ENCODE measurements at places on chromosomes 6 and 20.

- DNase-seq: no peak
Measured at GRCh38 chr6:87945966-87946365, 101.7 kb upstream of the SPACA1 start.

- DNase-seq: no peak
Measured at GRCh38 chr6:110566346-110567125, 90.1 kb upstream of the SLC22A16 start.

GRCh38 chr20:41406353-41406752, 39.7 kb upstream of the EMILIN3 start:
- no peak for DNase-seq

DNA sequence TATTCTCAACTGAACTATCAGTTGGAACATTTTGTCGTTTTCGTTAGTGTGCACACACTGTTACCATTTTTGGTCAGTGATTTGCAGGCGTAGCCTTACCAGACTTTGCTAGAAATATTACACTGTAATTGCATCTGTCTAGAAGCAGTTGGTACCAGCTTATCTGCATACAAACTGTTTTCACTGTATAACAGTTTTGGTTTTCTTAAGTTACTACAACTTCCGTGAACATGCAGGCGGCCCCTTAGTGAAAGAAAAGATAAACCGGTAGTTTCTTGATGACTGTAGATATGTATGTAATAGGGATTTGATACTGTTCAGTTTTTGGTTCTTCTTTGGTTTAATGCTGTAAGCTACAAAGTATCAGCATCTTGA, 1.3 kb downstream of the DSTN start:
- DNase-seq: no peak

- no peak for DNase-seq
Measured at GRCh38 chr6:139290787-139291311, 949 bp downstream of the TXLNB start.

DNA sequence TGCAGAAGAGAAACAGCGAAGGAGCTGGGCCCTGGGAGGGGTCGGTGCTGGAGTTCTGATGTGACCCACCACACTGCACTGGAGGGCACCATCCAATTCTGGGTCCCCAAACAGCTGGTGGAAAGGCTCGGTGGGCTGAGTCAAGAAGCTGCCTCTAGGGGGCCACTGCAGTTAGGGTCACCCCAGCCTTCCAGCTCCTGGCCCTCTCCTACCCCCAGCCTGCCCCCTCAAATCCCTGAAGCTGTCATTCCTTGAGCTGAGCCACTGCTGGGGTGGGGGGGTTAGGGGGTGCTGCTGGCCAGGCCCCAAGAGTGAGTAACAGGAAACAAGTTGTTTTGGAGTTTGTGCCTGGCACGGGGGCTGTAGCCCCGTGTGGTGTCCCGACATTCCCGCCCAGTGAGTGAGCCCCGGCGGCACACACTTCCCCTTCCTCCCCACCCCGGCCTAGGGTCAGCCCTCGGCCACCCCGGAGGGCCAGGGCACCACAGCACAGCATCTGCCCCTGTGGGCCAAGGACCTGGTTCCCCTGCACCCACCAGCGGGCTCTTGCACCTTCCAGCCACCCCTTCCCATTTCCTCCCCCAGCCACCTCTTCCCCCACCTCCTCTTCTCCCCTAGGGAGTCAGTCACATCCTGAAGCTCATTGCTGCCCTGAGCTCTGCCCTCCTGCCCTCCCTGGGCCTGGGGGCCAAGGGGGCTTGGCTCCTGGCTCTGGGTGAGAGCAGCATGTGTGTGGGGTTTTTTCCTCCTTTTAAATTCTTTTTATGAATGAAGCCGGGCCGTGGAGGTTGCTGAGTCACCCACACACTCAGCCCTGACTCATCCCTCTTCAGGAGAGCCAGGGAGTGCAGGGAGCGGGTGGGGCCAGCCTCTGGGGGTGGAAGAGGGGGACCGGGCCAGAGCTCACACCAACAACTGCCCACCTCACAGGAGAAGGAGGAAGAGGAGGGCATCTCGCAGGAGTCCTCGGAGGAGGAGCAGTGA, 4.6 kb downstream of the SMIM29 start:
- peak; percentile 62 for DNase-seq

DNA sequence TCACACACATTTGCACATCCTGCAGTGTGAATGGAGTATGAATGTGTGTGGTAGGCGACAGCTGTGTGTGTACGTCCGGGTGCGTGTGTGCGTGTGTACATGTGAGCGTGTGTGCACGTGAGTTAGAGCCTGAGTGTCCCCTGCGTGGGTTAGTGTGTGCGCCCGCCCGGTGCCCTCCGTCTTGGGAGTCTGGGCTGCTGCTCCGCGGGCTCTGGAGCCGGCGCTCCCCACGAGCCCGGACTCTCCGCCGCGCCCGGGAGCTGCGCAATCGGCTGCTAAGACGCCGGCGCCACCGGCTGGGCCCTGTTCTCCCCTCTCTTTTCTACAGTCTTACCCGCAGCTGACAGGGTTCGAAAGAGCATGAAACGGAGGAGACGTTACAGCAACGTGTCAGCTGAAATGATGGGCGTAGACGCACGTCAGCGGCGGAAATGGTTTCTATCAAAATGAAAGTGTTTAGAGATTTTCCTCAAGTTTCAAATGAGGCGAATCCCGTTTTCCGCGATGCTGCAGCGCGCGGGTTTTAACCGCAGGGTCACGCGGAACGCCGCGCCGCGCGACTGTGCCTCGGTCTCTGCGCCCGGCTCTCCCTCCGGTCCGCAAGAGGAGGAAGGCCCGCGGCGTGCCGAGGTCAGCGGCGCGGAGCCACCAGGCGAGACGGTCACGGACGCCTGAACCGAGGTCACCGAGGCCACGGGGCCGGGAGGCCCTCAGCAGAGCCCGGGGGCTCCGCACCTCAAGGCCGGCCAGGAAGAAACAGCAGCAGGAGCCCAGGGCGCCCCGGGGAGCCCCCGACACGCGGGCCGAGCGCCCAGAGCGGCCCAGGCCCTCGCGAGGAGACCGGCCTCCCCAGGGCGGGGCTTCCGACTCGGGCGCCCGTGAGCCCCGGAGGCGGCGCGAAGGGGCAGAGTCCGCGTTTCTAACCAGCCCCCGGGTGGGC, 95.3 kb upstream of the BHLHE23 start:
- DNase-seq: peak; percentile 63

DNA sequence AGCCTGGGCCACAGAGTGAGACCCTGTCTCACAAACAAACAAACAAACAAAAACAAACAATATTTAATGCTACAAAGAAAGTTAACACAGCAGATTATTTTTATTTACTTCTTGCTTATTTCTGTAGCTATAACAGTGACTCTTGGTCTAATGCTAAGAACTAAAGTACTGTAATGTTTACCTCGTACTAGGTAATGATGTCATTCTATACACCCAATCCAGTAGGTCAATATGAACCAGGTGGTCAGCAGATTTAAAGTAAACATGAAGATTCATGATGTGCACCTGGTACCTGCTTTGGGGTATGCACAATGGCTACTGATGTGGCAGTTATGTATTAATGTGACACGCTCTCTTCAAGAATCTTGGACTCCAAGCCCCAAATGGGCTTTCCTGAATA, 36.6 kb upstream of the CARMIL1 start:
- DNase-seq: no peak

GRCh38 chr20:3350422-3350821, 57.0 kb downstream of the DNAAF9 start:
- no peak for DNase-seq

- DNase-seq: no peak
Measured at GRCh38 chr6:1820714-1821113, 211.0 kb downstream of the FOXC1 start.

GRCh38 chr20:46377518-46377917, 28.9 kb downstream of the ELMO2 start:
- DNase-seq: no peak

DNA sequence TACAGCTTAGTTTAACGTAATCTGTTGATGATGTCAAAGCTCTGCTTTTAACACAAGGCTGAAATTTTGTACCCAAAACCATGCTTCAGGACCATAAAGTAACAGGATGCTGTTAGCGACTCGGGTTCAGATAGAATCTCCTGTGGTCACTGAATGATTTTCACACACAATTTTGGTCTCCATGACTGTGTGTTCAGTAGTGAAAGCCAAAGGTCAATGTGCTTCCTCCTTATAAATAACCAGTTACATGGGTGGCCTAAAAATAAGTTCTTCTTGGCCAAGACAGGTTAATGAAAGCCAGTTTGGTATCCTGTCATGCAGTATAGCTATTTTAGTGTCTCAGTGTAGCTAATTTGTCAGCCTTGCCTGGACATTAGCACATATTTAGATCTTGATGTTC, 19.1 kb upstream of the LOC128125822 start:
- DNase-seq: no peak

DNA sequence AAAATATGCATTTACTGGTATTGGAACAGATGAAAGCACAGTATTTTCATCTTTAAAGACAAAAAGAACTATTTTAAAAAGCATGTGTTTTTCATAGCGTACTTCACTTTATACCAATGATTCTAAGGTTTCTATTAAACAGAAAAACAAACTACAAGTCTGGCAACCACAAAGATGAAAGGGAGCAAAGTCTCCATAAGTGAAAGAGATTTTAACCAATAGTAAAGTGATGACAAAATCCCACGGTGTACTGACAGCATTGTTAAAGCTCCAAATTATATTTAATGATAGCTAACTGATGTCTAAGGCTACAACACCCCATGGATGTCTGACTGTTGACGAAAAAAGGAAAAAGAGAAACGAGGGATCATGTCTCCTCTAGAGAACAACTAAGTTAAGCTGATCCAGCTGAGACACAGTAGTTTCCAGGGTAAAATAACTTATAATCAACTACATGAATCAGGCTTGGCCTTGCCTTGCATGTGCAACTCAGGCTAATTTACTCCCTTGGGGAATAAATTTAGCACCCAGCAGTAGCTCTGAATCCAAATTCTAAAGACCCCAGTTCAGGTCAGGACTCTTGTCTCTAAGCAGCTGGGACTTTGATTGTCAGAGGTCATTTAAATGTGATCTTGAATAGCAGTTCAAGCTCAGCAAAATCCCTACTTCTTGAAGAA, 56.0 kb upstream of the TAB2 start:
- no peak for DNase-seq

GRCh38 chr6:145891565-145891964, 72.6 kb downstream of the SHPRH start:
- DNase-seq: no peak

DNA sequence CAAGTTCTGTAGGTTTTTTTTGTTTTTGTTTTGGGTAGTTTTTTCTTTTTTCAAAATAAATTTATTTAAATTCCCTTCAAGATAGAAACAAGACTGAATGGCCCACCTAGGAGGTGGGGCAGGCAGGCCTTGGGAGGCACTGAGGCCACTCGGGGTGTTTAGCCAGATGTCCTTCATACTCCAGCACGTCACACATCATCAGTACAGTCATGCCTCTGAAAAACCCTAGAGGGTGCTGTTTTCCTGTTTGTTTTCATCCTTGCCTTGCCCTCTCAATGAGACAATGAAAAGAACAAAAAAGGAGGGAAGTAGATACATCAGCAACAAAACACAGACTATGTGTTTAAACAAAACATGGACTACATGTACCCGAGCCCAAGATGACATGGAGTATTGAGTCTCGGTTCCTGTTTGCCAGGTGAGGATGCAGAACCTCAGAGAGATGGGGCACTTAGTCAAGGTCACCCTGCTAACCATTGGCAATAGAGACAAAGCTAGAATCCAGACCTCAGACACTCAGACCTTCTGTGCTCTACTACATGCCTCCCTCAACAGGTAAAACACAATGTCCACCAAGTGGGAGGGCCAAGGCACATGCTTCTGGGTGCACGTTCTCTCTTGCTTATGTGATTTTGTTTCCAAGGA, 26.8 kb upstream of the CLIC5 start:
- DNase-seq: no peak

DNA sequence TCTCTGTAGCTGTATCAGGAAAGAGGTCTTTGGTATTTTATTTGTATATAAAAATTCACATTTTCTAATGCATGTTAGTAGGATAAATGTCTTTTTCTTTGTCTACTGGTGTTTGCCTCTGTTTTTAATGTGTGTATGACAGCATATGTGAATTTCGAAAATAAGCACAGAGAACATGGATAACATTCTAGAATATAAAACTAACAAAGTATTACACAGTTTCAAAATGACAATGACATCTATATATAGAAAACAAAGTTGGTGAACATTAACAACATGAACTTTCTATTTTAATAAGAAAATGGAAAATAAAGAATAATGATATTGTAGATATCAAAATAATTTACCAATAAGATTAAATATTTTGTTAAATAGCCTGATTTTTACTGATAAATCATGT, 608.0 kb downstream of the COL12A1 start:
- no peak for DNase-seq

- DNase-seq: no peak
Measured at GRCh38 chr20:24989162-24989561, 3.4 kb downstream of the APMAP start.

- no peak for DNase-seq
Measured at GRCh38 chr6:55293116-55293515, 34.2 kb upstream of the GFRAL start.
